ENCODE measurements at places on chromosomes 2 and 18.

- DNase-seq: no peak
Measured at GRCh38 chr2:215454519-215455246, 18.8 kb upstream of the FN1 start.

- DNase-seq: no peak
Measured at GRCh38 chr18:4077721-4078120, 377.4 kb downstream of the DLGAP1 start.

DNA sequence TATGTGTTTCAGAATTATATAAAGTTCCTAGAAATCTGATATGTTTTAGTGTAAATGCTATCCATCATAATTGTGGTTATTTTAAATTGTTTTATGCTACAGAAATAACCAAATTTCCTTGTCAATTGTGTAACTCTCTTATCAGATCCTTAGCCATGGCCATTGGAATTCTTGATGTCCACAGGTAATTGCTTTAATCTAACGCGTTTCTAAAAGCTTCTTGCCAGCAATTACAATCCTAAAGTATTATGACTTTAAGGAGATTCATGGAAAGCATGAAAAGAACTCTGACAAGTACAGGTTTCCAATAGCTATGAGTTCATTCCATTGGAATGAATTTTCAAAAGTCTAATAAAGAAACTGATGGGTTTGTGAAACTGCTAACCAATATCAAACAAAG, 472.1 kb downstream of the ERBB4 start:
- no peak for DNase-seq

DNA sequence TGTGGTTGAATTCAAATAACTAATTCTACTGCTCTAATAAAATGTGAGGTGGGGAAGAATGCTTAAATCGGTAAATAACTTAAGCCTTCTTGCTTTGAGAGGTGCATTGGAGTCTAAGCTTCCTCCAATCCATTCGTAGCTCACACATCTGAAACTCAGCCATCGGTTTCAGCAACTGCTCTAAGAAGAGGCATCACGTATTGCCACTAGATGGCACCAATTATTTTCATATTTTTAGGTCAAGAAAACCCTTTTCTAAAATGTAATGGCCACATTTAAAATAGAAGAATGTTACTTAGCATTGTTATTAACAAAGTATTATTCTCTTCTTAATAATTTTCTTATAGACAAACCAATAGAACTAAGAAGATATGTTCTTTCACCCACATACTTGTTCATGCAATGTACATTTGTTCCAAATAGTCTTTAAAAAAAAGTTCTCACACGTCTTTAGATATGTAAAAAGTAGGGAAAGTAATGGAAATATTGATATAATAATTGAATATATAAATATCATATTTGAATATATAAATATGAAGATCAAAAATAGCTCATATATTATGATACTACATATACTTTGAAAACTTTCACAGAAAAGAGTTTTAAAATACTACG, 229.8 kb downstream of the CCDC178 start:
- DNase-seq: peak; percentile 27

GRCh38 chr2:46196871-46197462, 100.2 kb upstream of the EPAS1 start:
- DNase-seq: no peak

DNA sequence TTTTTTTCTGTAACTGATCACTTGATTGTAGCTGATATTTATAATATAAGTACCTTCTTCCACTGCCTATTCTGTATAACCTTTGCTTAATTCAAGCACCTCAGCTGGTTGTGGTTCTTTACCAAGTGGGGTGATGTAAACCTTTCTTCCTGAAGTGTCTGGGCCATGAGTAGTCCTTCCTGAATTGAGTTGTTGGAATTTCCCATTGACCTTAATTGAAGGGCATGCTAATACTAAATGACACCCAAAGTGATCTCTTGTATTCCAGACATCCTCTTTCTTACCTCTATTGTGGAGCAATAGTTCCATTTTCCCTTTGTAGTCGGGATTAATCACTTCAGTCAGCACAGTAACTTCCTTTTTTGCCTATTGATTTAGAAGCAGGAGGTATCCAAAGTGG, 1496.8 kb upstream of the CELF4 start:
- no peak for DNase-seq

DNA sequence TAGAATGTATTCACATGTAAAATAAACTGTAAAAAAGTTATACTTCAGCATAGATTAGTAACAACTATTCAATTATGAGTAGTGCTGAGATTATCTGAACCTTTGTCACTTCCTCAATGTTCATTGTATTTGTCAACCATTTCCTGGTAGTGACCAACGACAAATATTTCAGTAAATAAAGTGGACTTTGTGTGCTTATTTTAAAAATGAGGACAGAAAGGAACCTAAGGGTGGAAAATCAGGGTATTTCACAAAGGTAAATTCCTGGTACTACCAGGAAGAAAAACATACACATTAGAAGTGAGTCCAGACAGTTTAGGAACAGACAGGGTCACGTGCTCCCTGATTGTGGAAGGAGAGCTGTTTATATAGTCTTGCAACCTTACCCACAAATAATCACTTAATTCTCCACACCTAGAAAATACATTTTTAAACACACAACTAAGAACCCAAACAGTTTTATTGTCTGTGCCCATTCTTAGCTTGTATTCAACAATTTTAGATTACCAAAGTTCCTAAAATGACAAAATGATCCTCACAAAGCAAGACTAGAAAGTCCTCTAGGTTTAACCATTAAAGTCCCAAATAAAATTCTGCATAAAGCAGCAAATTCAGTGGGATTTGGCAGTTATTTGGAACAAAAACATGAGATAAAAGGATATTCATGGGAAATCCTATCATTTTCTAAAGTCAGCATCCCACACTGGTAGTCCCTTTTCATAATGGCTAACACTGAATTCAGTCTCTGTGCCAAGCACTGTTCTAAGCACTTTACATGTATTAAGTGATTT, 28.2 kb downstream of the PELI1 start:
- DNase-seq: no peak

DNA sequence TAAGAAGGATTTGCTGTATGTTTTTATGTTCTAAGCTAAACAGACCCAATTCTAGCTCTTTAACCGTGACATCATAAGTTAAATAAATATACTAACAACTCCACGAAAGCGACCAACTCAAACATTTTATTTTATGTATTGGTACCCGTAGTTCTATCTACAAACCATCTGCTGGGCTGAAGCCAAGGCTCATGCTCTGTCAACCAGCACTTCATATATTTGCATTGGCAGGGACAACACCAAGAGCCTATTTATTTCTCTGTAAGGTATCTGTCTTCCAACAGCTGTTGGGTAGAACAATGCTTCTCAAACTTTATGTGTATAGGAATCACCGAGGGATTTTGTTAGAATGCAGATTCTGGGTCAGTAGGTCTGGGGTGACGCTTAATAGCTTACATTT, 64.5 kb downstream of the PID1 start:
- no peak for DNase-seq

DNA sequence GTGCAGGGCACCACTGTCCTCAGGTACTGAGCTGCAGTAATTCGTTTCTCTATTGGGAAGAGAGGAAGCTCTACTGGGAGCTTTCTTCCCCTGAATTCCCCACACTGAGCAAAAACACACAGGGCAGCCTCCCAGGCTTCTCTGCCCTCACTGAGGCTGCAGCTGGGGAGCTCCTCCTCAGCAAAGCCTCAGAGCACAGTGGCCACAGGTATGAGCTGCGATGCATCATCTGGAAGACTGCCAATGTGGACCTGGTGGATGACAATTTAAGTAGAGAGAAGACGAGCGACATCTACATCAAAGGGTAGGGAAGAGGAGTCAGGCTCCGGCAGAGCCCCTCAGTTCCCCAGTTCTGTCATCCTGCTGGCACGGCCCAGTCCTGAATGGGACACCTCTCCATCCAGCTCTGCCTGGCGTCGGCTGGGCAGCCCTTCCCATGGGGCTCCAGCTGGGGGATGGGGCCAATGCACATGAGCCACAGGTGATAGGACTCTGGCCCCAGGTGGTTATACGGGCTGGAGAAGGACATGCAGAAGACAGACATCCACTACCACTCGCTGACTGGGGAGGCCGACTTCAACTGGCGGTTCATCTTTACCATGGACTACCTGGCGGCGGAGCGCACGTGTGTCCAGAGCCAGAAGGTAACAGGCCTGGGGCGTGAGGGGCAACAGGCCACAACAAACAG, 37.6 kb downstream of the LMAN2L start:
- peak; percentile 8 for DNase-seq

- peak; percentile 64 for DNase-seq
Measured at GRCh38 chr2:198127627-198128026, 323.2 kb downstream of the PLCL1 start.
